ENCODE measurements at places on chromosomes 2 and 18. TPM values are rescaled to one million over a fixed set of nuclear protein-coding genes. Genes with fewer than 3 reads are reported as not detected.

AGXT gene
- not detected for total RNA-seq

TANC1 gene
- total RNA-seq, result 62.3 TPM

DES gene
- total RNA-seq, result not detected

LBH gene
- 18.4 TPM for total RNA-seq

PID1 gene
- under 0.01 TPM for total RNA-seq

ALK gene
- 1.3 TPM for total RNA-seq

CNTNAP5 gene
- total RNA-seq, result not detected

CXCR1 gene
- not detected for total RNA-seq

FKBP1B gene
- 9.1 TPM for total RNA-seq

VSNL1 gene
- 0.34 TPM for total RNA-seq

FRZB gene
- 0.62 TPM for total RNA-seq

TMEM182 gene
- total RNA-seq, result 3.3 TPM

GPD2 gene
- total RNA-seq, result 165 TPM

IL37 gene
- total RNA-seq, result not detected

PAX8 gene
- total RNA-seq, result under 0.01 TPM

PROC gene
- total RNA-seq, result not detected

TRAPPC12 gene
- total RNA-seq, result 65.1 TPM

GLB1L gene
- 16.0 TPM for total RNA-seq

ASTL gene
- total RNA-seq, result not detected

RFX8 gene
- total RNA-seq, result 0.36 TPM

SERPINB10 gene
- total RNA-seq, result not detected

PLGLB2 gene
- total RNA-seq, result 2.9 TPM

RESP18 gene
- total RNA-seq, result not detected

LIMS2 gene
- total RNA-seq, result 1.7 TPM

RGPD4 gene
- total RNA-seq, result not detected

RNU2-63P gene
- not detected for total RNA-seq

LMAN1 gene
- 94.2 TPM for total RNA-seq

CHRND gene
- not detected for total RNA-seq

HOXD9 gene
- not detected for total RNA-seq

DQX1 gene
- under 0.01 TPM for total RNA-seq

REG3G gene
- total RNA-seq, result not detected

DSG1 gene
- not detected for total RNA-seq

PRKRA gene
- total RNA-seq, result 30.3 TPM

MAIP1 gene
- 35.3 TPM for total RNA-seq

KCNF1 gene
- total RNA-seq, result under 0.01 TPM

SLC19A3 gene
- total RNA-seq, result 7.9 TPM

MOGAT1 gene
- total RNA-seq, result not detected

PER2 gene
- total RNA-seq, result 0.73 TPM

EML6 gene
- total RNA-seq, result under 0.01 TPM

ACVR1C gene
- 1.0 TPM for total RNA-seq

KCNJ13 gene
- total RNA-seq, result 27.0 TPM

FOXI3 gene
- not detected for total RNA-seq

CDH2 gene
- total RNA-seq, result 9.5 TPM

IL1F10 gene
- total RNA-seq, result not detected
